Osteoblast (primary cell): ENCODE measurements at places on chromosomes 2 and 18. TPM values are rescaled to one million over a fixed set of nuclear protein-coding genes. Genes with fewer than 3 reads are reported as not detected.
A peak's percentile ranks its signal among the peaks of the same experiment; 100 is the strongest.

The LIPG gene
- total RNA-seq, result 2.2 and 3.5 TPM in 2 replicates

The HOXD4 gene
- total RNA-seq, result 0.36 and 1.2 TPM in 2 replicates

DNA sequence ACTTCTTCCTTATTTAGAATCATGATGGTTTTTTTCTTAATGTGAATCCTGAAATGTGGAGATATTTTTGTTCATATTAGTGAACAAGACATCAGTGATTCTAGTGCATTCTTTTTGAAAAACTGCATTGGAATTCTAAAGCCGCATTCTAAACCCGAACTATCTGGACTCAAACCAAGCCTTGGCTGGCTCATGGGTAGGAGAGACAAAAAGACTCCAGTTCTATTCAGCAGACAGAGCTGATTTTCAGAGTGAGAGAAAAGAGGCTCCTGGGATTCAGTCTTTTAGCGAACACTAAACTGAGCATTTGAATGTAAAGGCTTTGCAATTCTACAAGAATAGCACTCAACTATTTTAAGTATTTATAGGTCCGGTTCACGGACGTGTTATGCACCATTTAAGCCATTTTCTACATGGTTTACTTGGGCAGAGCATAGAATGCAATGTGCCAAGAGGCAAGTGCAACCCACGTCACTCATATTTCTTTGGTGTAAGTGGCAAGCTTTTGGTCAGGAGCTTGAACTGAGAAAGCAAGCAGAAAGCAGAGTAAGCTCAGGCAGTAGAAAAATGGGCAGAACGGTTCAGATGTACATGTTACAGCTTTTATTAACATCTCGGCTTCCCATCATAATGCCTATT lies 227.3 kb upstream of the RAB12 start:
- H3K36me3 ChIP-seq, result no peaks in the 10 kb centered on the region
- peaks cover 21% of the 10 kb centered on the region for H3K4me1 ChIP-seq
- no peak for DNase-seq
- H3K27ac ChIP-seq, result peak overlapping the region; percentile 8

The TWSG1 gene
- 88.7 and 101 TPM in 2 replicates for total RNA-seq

The NTSR2 gene
- not detected in 2 replicates for total RNA-seq

The C2orf80 gene
- total RNA-seq, result not detected in 2 replicates

The SOX11 gene
- total RNA-seq, result 0.59 and 0.72 TPM in 2 replicates

DNA sequence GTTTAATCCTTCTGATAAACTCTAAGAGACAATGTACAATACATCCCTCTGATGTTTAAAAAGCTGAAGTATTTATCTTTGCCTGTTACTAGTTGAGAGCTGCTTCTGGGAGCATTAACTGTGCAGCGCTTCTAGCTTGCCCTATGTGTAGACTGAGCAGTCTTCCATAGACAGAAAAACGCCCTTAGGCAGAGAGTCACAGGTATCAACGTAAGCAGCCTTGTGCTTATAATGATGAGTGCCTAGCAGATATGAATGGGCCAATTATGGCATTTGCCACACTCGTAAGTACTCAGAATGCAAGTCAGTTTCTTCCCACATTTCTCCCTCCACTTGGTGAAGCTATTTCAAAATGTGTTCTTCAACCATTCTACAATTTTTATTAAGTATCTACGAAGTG lies 731.1 kb upstream of the SLC8A1 start:
- H3K27me3 ChIP-seq, result no peaks in the 10 kb centered on the region
- no peak overlapping the region for H3K27ac ChIP-seq
- no peak for DNase-seq
- H3K4me3 ChIP-seq, result no peak overlapping the region
- H3K36me3 ChIP-seq, result no peaks in the 10 kb centered on the region

The ANKRD62 gene
- total RNA-seq, result not detected in 2 replicates

The SKOR2 gene
- total RNA-seq, result not detected in 2 replicates

GRCh38 chr2:231821908-231822307 lies 35.7 kb downstream of the COPS7B start:
- H3K27me3 ChIP-seq, result peaks cover 8% of the 10 kb centered on the region
- no peaks in the 10 kb centered on the region for H3K4me1 ChIP-seq
- no peak for DNase-seq
- H3K4me3 ChIP-seq, result no peak overlapping the region
- H3K36me3 ChIP-seq, result no peaks in the 10 kb centered on the region

- DNase-seq, result no peak
- H3K36me3 ChIP-seq, result no peaks in the 10 kb centered on the region
- H3K27ac ChIP-seq, result no peak overlapping the region
- H3K27me3 ChIP-seq, result peaks cover 7% of the 10 kb centered on the region
These were observed 23.2 kb upstream of the GREB1L start for GRCh38 chr18:21218862-21219261.
